Daoy (cell line): ENCODE measurements at places on chromosomes 5 and 9. TPM values are rescaled to one million over a fixed set of nuclear protein-coding genes. Genes with fewer than 3 reads are reported as not detected.
A peak's percentile ranks its signal among the peaks of the same experiment; 100 is the strongest.

Gene F2RL2
- total RNA-seq, result 0.39 and 1.5 TPM in 2 replicates

- DNase-seq, result no peak
These were observed 312.1 kb downstream of the TMEM232 start for GRCh38 chr5:110414360-110414759.

DNA sequence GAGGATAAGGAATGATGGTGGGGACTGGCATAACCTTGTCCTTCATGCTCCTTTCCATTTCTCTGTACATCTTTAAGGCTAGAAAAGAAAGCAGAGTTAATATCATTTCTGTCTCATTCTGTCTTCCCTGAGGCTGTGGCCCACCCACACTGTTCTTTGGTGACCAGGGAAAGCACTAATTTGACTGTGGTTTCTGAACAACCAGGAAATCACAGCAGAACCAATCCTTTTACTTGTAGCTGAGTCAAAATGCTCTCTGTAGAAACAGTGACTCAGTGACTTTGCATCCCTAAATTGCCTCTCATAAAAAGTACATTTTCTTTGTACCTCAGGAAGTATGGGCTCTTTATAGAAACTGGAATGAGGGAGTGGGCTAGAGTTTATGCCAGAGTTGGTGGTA is 28.1 kb downstream of the IL33 start:
- DNase-seq, result peak; percentile 70

Gene WNT8A
- total RNA-seq, result not detected in 2 replicates

Gene CRHBP
- 1.3 TPM in 1 of 2 replicates, not detected in the other for total RNA-seq

Gene CER1
- total RNA-seq, result not detected in 2 replicates

Gene IZUMO3
- not detected in 2 replicates for total RNA-seq

DNA sequence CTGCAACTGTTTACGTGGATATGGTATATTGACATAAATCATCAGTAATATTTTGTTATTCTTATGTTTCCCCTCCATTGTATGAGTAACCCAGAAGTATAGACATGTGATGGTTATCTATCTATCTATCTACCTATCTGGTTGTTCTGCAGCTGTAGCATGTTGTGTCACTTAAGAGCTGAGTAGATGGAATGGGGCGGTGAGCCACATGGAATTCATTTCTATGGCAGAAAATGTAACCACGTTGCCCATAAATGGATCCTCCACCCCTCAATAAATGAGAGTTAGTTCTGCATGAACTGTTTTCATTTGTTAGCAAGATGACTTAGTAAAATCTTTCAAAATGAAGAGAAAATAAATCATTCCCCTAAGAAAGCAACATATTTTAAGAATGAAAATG is 553.2 kb downstream of the MAT2B start:
- DNase-seq, result no peak

DNA sequence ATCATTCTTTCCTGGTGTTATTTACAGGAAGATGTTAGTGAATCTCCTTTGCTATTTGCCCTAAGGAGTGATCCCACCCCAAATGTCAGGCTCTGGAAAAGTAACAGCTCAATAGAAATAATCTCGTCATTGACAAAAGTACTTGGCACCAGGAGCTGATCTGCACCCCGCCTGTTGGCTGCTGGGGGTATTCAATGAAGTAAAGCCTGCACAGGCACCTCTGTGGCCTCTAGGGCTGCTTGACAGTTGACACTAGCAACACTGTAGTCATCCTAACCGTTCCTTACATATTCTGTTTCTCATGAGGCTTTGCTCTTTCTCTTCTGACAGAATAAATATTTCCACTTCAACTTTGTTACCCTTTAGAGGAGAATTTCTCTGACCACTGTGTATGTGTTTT is 103.4 kb downstream of the DOCK2 start:
- no peak for DNase-seq

- no peak for DNase-seq
These were observed 30.8 kb upstream of the PURA start for GRCh38 chr5:140083120-140083519.

Gene CDK5RAP2
- total RNA-seq, result 34.0 and 35.8 TPM in 2 replicates

DNA sequence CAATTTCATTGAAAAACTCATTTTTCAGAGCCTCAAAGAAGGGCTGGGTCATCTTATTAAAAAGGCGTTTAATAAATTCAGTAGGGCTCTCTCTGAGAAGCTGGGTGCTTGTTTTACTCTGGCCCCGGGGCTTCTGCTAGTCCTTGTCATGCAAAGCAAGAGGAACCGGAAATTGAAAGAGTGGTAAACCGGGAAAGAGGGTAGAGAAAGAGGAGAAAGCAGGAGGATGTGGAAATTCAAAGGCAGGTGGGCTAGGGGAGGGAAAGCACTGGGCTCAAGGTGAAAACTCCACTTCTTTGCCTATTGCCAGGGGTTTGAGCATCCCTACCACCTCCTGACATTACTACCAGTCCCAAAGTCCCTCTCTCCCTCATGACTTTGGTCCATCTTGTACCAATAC is 64.6 kb upstream of the AGXT2 start:
- no peak for DNase-seq

Gene TTC39B
- 0.51 and 2.4 TPM in 2 replicates for total RNA-seq

GRCh38 chr9:21479152-21479702 is 2.9 kb downstream of the IFNE start:
- no peak for DNase-seq

Gene HAVCR2
- total RNA-seq, result 0.12 and 0.97 TPM in 2 replicates

Gene SHC3
- total RNA-seq, result 2.3 and 10.1 TPM in 2 replicates

DNA sequence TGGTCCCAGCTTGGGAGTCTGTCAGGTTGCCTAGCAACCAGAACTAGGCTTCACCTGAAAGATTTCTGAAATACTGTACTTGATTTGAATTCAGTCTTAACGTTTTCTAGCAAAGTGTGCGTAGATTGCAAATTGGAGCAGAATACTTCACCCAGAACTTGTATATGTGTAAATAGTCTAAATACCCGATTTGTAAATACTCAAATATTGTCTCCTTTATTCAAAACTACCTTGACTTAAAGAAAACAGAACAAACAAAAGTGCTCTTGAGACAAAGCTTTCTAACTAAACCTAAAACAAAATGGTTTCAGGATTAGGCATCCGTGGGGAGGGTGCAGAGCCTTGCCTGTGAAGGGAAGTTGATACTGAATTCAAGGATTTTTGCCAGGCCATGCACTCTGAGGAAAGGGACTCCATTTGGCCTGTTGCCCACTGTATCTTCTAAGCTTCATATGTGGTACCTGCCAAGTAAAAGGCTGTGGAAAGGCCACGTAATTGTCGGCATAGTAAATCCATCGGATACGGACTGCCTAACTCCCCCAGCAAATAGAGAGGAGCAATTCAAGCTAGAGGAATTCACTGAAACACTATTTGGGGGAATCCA is 744 bp upstream of the HMGCS1 start:
- DNase-seq, result no peak

Gene CAPSL
- total RNA-seq, result not detected in 2 replicates

GRCh38 chr9:34686231-34686630 is 4.8 kb downstream of the CCL19 start:
- DNase-seq, result no peak

DNA sequence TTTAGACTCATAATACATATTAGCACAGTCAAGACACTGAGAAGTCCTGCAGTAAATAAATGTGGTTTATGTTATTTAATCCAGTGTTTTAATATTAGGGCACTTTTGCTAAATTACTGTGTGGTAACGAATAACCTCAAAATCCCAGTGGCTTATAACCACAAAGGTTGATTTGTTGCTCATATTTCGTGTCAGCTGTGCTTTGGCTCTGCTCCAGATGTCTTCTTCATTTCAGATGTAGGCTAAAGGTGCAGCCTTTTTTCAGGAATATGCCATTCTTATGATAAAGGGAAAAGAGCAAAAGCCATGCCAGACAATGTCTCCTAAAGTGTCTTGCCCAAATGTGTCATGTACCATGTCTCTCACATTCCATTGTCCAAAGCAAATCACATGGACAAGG is 144.8 kb downstream of the BRINP1 start:
- no peak for DNase-seq

DNA sequence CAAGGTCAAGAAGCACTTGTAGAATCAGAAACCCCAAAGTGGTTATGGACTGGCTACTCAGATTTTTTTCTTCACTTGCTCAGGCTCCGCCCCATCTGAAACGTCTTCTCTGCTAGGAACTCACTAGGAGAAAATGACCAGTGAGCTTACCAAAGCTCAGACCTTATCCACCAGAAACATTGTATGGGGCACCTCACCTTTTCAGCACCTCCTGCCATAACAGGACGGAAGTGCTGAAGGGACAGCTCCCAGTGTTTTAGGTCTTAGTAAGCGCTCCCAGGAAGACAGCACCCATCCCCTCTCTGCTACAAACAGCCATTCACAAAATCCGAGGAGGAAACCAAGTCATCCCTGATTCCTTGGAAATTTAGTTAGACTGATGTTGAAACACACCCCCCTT is 1.2 kb upstream of the GABRA1 start:
- peak; percentile 2 for DNase-seq

Gene OR1J2
- not detected in 2 replicates for total RNA-seq

Gene SLC25A2
- 0.11 and 1.8 TPM in 2 replicates for total RNA-seq

- DNase-seq, result peak; percentile 48
These were observed 31.9 kb downstream of the GNA14 start for GRCh38 chr9:77616191-77616590.

Gene GARIN3
- not detected in 2 replicates for total RNA-seq
